ENCODE measurements at places on chromosomes 13 and 19.

DNA sequence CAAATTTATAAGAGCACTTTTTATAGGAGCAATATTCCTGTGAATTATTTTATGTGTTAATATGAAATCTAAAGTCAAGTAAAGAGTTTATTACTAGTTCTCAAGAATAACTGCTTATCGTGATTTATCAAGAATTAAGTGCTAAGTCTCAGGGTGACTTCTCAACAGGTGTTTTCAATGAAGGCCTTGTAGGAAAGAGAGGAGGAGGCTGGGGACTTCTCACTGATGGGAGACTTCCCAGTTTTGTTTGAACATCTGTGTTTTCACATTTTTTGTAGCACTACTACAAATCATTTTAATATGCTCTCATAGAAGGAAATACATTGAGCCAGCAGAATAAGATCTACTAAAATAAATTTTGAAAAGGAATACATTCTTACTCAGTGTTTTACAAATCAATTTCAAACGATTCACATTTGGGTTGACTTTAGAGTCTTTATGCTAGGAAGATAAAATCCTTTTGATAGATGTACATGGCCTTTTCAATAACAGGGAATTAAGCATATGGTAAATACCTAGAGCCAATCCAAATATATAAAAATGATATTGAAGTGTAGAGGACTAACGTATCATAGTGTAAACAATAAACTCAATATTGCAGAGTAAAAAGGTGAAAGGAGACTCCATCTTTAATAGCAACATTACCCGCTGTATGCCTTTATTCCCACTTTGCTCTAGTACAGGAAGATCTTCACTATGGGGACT lies 6.8 kb downstream of the PCDH17 start:
- DNase-seq = no peak

DNA sequence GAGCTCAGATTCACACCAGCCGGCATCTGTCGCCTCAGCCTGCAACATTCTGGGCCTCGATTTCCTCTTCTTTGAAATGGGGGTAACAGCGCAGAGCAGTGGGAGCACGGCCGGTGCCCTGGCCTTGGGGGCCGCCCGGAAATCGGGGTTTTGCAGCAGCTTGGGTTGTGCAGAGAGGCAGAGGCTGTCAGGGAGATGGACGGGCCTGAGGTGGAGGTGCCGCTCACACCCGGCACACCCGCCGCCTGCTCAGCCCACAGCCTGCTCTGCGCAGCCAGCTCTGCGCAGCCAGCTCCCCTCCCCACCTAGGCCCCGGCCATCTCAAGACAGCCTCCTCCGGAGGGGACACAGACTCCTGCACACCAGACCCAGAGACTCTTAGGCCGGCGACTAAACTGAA lies 10.6 kb downstream of the KLF2 start:
- no peak for DNase-seq

DNA sequence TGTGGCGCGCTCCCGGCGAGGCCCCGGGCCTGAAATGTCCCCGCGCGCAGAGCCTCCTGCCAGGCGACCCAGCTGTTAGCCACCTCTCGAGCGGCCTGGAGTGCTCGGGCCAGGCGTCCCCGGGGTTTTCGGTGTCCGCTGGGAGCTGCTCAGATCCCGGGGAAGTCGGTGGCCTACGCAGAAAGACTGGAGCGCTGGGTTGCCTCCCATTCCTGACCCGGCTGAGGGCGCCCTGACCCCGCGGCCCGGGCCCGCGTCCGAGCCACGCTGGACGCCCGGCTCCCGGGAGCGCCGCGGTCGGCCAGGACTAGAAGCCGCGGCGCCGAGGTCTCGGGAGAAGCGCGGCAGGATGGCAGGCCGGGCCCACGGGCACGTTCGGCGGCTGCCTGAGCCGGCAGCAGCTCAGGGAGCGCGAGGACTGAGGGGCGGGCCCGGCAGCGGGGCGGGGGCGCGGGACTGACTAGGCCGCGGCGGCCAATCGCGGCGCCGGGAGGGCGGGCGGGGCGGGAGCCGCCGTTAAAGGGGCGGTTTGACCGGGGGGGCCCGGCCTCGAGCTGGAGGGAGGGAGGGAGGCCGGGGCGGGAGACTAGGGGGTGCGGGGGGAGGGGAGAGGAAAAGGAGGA lies 1.3 kb upstream of the ZIC2 start:
- DNase-seq = no peak

GRCh38 chr19:51696606-51697005 lies 3.5 kb downstream of the SPACA6 start:
- DNase-seq = no peak

DNA sequence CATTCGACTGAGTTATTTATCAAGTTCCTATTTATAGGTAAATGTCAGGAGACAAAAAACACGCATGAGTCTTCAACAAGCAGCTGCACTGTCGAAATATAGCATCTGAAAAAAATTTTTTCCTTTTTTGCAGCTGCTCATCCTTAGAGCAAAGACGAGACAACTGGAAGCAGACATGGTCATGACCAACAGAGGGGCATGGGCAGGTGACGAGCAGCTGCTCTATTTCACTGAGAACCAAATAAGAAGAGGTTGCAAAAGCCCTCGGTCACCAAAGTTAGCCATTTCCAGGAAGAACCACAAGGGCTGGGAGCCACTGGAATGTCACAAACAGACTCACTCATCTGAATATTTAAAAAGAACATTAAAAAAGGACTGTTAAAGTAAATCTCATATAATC lies 22.2 kb downstream of the SOHLH2 start:
- DNase-seq = no peak

GRCh38 chr19:18899624-18900560 lies 3.9 kb upstream of the CERS1 start:
- no peak for DNase-seq

DNA sequence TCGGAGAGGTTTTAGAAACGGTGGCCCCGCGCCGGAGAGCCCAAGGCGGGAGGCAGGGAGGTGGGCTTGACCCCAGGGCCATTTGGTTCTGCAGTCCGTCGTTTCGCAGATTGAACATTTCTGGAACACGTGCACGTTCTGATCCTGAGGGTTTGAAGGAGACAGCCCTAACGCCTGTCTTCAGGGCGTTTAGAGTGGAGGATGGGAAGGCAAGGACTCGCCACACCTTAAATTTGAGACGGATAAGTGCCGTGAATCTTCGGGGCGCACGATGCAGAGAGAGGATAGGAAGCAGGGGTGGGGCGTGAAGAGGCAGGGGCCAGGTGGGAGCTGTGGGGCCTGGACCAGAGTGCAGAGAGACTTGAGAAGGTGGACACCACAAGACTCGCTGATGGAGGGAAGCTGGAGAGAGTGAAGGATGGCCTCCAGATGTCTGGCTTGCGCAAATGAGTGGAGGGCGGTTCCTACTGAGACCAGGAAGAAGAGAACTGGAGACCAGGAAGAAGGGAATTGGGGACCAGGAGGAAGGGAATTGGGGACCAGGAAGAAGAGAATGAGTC lies 804 bp upstream of the MIER2 start:
- no peak for DNase-seq

GRCh38 chr13:23949200-23949599 lies 51.9 kb upstream of the C1QTNF9B start:
- DNase-seq = no peak

DNA sequence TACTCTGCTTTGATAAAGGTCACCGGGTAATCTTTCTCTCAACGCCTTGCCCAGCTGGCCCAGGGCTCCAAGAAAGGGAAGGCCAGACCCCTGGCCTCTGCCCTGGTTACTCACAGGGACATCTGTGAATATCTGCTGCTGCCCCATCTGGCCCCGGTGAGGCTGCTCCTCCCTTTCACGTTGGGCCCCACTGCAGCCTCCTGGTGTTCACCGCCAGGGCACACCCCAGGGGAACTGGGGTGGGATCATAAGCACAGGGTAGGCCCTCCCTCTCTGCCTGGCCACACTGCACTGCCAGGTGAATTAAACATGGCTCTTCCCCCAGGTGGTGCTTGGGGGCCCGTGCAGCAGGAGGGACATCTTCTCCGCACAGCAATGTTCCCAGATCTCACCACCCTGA lies 12.7 kb downstream of the LAIR1 start:
- no peak for DNase-seq

GRCh38 chr13:96454466-96454865 lies 364.6 kb downstream of the HS6ST3 start:
- no peak for DNase-seq

DNA sequence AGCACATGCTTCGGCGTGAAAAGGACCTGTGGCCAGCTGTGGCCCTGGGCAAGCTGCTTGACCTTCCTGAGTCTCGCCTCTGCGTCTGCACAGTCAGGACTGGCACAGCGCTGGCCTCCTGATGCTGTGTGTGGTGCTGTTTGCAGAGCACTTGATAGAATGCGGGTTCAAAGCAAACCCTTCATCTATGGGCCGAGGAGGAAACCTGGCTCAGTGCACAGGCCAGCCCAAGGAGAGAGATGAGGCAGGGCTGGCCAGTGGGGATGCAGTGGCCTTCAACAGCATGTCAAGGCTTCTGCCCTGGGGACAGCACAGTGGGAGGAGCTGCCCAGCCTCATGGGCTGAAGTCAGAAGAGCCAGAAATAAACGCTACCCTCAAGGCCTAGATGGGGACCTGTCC lies 21.3 kb upstream of the VSTM2B start:
- DNase-seq = no peak

DNA sequence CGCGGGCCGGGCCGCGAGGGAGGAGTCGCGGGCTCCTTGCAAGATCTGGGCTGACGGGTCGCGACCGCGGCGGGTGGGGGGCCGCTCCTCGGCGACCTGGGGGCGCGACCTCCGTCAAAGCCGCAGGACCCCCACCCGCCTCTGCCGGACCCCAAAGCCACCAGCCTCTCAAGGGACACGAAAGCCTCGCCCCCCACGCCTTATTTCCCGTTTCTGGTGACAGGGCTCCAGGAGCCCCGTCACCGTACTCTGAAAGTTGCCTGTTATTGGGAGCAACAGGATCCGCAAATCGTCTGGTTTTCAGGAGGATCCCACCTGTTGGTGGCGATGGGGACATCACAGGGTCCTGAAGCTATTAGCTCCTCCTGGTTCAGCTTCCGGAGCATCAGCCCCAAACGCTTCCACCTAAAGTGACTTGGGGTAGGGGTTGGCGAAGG lies 530 bp downstream of the MAU2 start:
- no peak for DNase-seq

GRCh38 chr19:5154129-5154798 lies 185.4 kb downstream of the KDM4B start:
- DNase-seq = no peak

- DNase-seq = no peak
Observed at GRCh38 chr13:103140001-103140671, 73.9 kb upstream of the SLC10A2 start.

DNA sequence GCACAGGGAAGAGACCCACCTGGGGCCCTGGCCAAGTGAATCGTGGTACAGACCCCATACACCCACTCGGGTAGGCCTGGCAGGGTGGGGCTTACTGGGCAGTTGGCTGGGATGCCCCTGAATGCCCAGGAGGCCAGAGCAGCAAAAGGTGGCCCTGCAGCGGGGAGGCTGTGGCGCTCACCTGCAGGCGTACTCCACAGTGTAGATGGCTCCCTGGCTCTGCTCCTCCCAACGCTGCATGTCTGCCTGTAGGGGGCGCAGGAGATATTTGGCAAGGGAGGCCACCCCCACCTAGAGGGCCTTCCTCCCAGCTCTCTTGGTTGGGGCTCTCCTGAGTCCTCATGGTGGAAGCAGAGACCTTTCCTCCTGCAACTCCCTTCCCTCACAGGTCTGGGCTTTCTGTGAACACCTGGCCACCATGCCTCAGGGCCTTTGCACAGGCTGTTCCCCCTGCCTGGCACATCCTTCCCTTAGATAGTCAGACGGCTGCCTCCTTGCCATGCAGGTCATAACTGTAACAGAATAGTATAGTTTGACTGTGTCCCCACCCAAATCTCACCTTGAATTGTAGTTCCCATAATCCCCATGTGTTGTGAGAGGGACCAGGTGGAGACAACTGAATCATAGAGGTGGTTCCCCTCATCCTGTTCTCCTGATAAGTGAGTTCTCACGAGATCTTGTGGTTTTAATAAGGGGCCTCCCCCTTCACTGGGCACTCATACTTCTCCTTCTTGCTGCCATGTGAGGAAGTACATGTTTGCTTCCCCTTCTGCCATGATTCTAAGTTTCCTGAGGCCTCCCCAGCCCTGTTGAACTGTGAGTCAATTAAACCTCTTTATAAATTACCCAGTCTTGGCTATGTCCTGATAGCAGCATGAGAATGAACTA lies 5.9 kb downstream of the BORCS8 start:
- peak; percentile 43 for DNase-seq

GRCh38 chr19:33442706-33443105 lies 69.2 kb downstream of the CEBPG start:
- no peak for DNase-seq

GRCh38 chr19:45514376-45515051 lies 7.2 kb downstream of the VASP start:
- DNase-seq = no peak

- no peak for DNase-seq
Observed at GRCh38 chr13:38262211-38262610, 87.4 kb upstream of the UFM1 start.

GRCh38 chr13:51330791-51331190 lies 8.7 kb upstream of the SERPINE3 start:
- no peak for DNase-seq

DNA sequence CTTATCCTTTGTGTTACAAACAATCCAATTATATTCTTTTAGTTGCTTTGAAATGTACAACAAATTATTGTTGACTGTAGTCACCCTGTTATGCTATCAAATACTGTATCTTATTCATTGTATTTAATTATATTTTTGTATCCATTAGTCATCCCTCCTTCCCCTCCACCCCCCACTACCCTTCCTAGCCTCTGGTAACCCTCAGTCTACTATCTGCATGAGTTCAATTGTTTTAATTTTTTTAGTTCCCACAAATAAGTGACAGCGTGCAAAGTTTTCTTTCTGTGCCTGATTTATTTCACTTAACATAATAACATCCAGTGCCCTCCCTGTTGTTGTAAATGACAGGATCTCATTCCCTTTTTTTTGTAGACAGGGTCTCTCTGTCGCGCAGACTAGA lies 4.5 kb downstream of the SAE1 start:
- no peak for DNase-seq

DNA sequence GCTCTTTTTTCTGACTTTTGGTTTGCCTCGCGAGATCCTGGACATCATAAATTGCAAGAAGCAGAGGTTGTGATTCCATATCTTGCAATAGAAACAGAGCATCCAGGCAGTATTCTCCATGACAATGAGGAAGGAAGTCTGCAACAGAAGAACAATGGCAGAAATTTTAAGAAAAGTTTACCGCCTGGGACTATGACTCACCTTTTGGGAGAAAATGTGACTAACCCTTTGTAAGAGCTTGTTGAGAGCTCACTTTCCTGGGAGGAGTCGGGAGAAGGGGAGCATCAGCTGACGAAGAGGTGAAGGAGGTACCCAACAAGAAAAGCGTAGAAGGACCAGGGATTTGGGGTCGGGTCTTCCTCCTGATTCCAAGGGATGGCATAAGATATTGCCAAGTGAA lies 34.3 kb upstream of the TNFSF11 start:
- DNase-seq = no peak

- DNase-seq = no peak
Observed at GRCh38 chr13:44795176-44795575, 194.1 kb downstream of the NUFIP1 start.

- no peak for DNase-seq
Observed at GRCh38 chr13:76936763-76937162, 11.5 kb upstream of the ACOD1 start.

Measured in stimulated activated CD4-positive, alpha-beta T cell treated with anti-CD3 and anti-CD28 coated beads, Interleukin-1b, Interleukin-23, amount 100 ng/mL, for 1 hour (primary cell).